ENCODE measurements at places on chromosomes 2 and 18.

DNA sequence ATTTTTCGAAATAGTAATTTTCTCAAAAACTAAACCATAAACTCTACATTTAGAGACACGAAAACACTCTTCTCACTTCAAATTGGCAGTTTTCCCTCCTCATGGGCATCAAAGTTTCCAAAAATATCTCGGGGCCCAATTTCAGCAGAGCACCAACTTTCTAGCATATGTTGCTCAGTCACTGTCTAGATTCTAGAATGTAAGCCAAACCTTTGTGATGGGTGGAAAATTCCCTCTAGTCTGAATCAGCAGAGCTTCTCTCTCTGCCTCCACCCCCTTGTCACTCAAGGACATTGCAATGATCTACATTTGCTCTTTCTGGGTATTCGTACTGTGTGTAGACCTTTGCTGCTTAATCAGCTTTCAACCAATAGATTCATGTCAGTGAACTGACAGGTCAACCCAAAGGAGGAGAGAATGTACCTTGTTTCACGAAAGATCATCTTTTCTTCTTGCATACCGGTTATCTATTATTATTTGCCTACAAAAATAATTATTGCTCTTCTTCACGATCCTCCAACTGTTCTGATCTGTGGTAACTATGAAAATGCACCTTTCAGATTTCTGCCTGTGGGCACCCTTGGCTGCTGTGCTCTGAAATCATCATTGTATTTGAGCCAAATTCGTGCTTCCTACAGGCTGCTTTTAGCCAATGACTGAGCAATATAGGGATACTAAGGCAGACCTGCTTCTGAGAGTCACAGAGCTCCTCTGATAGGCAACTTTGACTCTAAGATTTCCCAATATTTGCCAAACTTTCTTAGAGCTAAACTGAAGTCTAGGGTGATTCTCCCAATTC, 38.7 kb upstream of the GLS start:
- DNase-seq: no peak

DNA sequence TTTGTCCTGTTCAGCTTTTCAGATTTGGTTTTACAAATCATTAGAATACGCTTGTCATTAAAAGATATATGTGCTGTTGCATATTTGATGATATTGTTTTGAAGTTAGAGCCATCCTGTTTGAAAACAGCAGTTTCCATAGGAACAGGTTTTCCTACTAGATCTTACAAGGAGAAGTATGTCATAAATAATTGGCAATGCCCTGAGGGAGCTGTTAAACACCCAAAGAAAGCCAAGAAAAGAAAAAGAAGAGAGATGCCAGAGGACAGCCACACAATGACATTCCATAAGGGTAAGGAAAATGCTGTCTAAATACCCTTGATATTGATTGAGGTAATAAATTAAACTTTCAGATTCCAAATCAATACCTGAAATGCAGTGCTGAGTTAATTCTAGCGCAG, 392.2 kb upstream of the CRIM1 start:
- DNase-seq: no peak

DNA sequence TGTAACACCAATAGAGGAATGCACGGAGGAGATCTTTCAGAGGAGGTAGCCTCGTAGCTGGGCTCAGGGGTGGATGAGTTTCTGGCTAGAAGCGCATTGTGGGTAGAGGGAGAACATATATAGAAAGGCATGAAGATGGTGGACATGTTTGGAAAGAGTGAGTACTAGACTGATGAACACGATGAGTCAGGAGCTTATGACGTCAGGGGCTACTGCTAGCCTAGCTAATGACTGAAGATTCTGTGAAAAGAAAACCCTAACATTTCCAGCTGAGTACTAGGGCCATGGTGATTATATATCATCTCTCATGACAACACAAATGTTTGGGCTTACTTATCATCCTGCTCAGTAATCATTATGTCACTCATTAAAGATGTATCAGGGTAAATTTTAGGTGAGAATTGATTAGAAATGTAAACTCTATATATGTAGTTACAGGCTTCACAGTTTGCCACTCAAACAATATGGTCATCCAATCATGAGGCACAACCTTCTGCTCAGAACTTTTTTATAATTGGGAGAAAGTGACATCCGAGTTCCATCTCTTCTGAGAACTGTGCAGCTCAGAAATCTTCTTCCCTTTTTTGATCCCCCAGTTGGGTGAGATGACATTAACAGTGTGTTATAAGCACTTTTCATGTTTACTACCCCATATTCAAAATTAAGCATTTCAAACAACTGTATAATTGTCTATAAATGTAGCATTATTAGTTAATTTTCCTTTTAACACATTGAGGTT, 22.2 kb upstream of the IL1RN start:
- DNase-seq: no peak

DNA sequence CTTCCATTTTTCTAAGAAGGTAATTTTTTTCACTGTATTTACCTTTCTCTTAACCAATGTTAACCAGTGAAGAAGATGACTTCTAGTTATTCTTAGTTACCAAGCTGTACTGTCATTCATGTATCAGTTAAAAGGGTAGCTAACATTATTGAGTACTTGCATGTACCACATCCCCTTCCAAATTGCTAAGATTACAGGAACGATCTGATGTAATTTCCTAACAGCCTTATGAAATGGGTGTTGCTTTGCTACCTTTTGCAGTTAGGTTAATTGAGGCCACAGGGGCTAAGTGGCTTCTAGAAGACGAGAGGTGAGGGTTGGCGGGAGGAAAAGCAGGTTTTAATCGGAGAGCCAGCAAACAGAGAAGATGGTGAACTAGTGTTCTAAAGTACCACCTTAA, 1.8 kb upstream of the SULT6B1 start:
- no peak for DNase-seq

DNA sequence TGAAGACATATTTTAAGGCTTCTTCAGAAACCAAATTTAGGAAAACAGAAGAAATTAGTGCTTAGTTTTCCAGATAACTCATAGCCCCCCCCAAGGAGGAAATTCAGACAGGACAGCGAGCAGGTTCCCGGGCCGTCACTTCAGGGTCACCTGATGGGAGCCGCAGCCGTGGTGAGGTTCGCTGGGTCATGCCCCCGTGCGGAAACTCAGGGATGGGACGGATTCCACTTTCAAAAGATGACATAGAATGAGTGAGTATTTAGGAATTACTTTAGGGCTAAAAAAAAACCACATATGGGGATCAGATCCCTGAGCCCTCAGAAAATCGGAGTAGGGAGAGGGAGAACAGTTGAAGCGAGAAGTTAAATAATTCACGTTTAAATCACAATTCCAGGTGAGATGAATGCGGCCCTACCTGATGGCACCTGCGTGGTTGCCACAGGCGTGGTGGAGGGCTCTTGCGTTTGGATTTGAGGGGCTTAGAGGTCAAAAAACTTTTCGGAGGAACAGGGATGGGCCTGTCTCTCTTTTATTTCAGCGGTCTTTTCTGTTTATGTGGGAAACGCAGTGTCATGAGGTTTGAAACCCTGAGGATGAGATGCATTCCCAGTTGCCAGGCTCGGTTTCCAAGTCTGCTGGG, 114.4 kb downstream of the NFATC1 start:
- no peak for DNase-seq

DNA sequence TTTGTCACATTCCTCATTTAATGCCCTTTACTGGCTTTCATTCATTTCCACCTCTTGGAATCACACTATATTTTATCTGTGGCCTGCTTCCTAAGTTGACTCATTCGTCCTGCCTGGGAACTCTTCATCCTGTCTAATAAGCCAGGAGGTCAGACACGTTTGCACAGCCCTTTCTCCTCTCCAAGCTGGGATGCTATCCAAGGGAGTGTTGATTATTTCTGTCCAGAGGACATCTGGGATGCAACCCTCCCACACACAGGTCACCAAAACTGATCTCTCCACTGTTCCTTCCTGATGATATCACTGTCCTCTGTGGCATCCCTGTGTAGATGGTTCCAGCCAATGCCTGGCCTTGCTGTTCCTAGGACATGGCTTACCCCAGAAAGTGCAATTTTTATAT, 79.8 kb upstream of the NOSTRIN start:
- no peak for DNase-seq

DNA sequence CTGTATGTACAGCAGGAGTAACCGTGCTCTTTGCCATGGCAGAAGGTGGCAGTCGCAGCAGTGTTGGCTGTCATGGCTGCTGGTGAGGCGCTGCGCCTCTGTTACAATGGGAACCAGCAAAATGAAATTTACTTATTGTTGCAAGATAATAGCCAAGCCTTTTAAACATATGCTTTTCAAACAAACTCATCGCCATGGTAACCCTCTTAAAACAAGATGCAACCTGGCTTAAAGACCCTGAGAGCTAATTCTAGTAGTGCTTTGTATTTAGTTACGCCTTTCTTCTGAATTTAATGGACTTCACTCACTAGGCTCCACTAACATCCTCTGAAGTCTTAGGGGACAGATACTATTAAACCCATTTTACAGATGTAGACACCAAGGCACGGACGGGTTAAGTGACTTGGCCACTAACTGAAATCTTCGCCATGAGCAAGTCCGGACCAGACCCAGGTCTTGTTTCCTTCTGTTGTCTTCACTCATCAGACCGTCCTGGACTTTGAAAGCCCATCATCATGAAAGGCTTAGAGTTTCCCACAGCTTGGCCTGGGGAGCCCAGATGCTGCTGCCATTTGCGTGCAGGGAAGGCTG, 111.6 kb upstream of the ODC1 start:
- DNase-seq: no peak

DNA sequence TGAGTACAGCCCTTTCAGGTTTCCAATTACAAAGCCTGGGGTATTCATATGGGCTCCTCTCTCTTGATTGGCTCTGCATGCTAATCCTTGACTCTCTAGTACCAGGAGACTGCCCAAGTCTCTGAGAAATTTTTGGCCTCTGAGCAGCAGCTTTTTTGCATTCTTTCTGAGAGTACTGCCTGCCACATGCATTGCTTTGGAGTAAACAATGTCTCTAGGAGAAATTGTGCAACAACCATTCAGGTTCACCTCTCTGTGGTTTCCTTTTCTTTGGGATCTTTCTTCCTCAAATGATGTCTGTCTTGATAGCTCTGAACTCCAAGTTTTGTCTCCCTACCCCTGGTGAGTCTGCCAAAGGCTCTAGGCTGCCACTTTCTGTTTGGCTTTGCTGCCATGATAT, 115.8 kb upstream of the SETBP1 start:
- DNase-seq: no peak

DNA sequence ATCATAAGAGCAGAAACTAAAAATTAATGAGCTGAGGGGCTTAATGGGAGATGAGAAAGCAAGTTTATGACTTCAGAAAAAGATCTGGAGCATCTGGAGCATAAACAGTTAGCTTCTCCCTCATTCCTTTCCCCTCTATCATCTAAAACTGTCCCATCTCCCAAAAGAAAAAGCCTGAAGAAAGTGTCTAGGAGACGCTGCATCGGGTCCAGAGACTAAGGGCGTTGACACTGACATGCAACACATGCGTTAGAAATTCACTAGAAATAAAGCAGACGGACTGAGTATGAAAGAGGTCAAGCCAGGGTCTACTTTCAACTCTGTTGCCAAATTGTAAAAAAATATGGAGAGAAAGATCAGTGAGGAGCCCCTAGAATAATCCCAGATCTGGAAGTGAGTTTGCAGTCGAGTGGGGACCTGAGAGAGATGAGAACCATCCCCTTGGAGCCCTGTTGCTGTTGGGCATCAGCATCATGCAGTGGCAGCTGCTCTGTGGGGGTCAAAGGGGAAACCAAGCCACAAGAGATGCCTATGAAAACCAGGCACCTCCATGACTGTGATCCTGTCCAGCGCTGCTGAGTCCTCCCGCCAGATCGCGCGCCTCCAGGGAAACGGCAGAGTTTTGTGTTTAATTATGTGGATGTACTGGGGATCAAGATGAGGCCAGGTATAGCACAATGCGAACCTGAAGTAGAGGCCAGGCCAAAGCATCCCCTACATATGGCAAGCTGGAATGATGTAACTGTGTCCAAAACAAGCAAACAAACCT, 13.9 kb downstream of the ANTXR1 start:
- no peak for DNase-seq

DNA sequence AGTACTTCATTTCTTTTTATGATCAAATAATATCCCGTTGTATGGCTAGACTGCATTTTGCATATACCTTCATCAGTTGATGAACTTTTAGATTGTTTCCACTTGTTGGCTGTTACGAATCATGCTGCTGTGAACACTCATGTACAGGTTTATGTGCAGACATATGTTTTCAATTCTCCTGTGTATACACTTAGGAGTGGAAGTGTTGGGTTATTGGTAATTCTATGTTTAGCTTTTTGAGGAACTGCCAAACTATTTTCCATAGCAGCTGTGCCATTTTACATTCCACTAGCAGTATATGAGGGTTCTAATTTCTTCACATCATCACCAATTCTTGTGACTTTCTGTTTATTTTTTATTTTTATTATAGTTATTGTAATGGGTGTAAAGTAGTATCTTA, 32.1 kb upstream of the LCLAT1 start:
- no peak for DNase-seq

DNA sequence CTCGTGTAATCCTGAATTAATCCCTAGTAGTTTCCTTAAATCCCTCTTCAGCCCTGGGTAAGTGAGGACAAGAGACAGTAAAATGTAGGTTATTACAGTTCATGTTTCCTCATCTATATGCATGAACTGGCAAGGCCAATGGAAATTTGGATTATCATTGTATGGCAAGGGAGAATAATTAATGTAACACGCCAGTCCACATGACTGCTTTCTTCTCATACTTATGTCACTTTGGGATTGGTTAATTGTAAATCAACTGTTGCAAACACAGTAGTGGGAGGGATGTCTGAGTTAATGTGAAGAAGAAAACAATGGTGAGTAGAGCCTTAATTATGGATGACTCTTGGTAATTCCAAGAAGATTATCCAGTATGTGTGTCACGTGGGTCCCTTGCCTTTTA, 1.7 kb upstream of the SERPINB7 start:
- no peak for DNase-seq

GRCh38 chr2:216732334-216732733, 37.0 kb upstream of the IGFBP5 start:
- DNase-seq: no peak

DNA sequence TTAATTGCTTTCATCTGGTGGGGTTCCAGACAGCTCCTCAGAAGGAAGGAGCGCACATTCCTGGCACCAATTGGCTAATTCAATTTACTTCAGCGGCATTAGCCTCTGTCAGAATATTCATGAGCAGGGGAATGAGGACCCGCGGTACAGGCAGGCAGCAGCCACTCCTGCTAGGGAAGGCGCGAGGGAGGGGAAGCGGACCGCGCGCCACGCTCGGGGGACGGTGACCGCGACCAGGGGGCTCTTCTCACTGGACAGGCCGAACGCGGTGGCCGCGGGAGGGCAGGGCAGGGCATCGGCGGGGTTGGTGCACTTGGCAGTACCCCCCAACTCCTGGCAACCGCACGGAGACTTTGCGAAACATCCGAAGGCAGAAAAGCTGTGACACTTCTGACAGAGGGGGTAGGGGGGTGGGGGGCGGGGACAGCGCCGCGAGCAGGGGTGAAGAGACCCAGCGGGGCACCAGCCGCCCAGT, at the start of gene CDH20:
CDH20 (plus strand) TSS at position 160 of the 475 bp plus-strand sequence.
- no peak for DNase-seq

GRCh38 chr2:75453384-75454240, 107.1 kb downstream of the EVA1A start:
- no peak for DNase-seq
